ENCODE measurements at places on chromosomes 3 and 15.

DNA sequence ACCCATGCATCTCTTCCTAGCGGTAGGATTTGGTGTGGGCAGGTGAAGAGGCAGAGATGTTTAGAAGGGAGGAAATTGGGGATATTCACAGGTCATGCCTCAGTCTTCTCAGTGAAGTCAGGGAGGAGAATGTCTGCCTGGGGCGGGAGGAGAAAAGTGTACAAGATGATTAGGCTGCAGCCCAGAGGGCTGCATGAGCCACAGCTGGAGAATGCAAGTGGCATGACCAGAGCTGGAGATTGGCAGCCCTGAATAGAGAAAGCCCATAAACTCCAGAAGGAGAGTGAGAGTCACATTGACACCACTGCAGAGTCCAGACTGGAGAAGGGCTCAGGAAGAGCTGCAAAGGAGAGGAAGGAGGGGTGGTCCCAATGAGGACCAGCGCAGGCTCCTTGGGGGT is 22.6 kb downstream of the PDHB start:
- DNase-seq = no peak

DNA sequence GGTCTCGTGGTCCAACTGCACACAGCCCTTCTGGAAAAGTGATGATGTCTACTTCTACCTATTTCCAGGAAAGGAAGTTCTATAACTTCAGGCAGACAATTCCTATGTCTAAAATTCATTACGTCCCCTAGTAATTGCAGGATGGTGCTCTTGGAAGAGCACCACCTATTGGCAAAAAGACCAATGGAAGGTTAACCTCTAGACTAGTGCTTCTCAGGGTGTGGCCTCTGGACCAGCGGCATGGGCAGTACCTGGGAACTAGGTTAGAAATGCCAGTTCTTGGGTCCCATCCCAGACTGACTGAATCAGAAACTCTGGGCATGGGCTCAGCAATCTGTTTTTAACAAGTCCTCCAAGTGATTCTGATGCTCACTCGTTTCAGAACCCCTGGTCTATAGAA is 258.3 kb upstream of the ICE2 start:
- no peak for DNase-seq

- DNase-seq = no peak
These were observed 910 bp upstream of the ABHD6 start for GRCh38 chr3:58236527-58237237.

- DNase-seq = no peak
These were observed 45.7 kb downstream of the C2CD4B start for GRCh38 chr15:62119227-62119864.

- DNase-seq = no peak
These were observed 1250.0 kb upstream of the GBE1 start for GRCh38 chr3:83011481-83011880.

GRCh38 chr3:136712941-136713340 is 39.2 kb downstream of the STAG1 start:
- DNase-seq = no peak

DNA sequence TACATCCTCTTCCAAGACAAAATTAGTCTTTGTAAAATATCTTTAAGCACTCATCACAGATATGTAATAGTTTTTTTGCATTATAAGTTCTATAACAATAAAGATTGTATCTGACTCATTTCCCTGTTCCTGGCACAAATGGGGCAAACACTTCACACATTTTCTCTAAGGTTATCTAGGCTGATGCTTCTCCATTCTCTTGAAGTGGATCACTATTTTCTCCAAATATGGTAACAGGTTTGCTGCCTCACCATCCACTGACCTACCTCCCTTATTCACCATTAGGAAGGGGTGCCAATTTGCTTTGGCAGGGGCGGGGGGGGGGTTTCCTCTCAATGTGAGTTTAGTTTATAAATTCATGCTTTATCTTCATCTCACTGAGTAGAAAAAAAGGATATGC is 767.7 kb upstream of the LMCD1 start:
- no peak for DNase-seq

DNA sequence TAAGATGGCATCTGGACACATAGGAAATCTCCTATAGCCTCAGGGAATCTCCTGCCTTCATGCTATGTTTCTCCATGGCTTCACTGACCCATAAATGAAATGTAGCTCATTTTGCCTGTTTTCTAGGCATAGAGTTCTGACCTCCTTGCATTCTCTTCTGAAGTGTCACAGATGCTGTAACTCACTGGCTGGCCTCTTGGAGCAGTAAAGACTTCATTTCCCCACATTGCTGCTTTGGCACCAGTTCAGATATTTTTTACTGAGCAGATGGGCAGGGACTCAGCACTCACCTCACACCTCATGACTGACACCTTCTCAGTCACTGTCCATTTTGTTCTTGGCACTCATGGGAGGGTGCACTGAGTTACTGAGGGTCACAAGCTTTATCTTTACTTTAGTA is 286.7 kb upstream of the TGFBR2 start:
- no peak for DNase-seq

DNA sequence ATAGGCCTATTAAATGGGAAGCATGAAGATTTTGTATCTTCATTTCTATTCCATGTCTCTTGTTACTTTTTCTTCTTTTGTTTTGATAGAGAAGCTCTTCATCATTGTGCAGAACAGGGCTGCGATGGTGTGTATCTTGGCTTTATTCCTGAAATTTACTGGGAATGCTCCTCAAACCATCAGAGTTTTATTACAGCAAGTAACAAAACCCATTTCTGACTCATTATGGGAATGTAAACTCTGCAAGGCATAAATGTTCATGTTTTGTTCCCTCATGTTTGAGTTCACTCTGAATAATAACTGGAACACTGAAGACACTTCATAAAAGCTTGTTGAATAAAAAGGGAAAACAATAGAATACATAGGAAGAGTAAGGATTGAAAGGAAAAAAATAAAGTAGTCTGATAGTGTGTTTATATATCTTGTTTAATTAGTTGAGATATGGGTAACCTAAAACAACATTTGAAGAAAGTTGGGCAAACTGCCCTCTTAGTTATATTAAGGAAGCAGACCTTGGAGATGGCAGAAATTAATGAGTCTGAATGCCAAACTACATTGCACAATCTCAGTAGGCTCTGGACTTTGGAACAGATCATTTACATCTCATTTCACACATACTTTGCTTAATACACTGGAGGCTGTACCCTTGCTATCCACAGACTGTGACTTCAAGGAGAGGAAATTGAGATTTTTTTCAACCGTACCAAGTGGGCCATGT is 521.5 kb downstream of the GRM7 start:
- no peak for DNase-seq

DNA sequence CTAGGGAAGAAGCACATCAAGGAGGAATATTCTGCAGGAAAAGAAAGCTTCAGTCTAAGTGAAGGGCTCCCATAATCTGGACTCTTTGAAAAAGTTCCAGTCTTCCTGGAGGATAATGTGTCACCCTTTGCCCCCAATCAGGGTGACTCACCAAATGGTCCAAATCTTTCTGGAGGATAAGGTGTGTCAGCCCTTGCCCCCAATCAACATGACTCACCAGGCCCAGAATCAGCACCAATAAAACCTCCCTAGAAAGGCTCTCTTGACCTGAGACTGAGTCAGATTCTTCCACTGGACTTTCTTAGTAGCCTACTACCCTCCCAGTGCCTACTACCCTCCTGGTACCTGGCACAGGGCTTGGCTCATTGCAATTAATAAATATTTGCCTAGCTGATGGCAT is 9.5 kb upstream of the ARL14 start:
- DNase-seq = no peak

DNA sequence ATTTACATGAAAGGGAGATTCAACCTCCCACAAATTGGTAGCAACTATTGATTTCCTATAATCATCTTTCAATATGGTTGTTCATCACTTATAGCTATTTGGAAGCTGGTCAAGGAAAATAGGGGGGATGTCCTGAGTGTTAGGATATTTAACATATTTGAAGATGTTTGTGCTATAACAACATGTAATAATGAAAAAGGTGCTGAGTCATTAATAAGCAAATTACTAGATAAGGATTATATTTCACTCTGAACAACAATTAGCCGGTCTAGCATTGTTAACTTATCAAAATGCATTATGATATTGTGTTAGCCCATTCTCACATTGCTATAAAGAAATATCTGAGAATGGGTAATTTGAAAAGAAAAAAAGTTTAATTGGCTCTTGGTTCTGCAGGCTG is 225.8 kb upstream of the ARPP21 start:
- DNase-seq = no peak

DNA sequence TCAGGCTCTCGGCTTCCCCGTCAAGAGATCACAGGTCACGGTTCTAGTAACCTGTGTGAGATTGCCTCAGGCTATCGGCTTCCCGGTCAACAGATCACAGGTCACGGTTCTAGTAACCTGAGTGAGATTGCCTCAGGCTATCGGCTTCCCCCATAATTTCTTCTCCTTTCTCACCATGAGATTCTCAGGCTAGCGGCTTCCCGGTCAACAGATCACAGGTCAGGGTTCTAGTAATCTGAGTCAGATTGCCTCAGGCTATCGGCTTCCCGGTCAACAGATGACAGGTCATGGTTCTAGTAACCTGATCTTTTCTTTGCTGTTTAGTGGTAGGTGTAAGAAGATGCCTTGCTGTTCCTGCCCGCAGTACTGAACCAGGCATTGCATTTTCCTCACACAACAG is 418.2 kb upstream of the ZNF717 start:
- no peak for DNase-seq

GRCh38 chr15:82570721-82571508 is 30.7 kb upstream of the RPS17 start:
- DNase-seq = no peak

GRCh38 chr3:49411535-49411967 is 225 bp downstream of the RHOA start:
- DNase-seq = peak; percentile 38

GRCh38 chr3:123723522-123724168 is 138.8 kb upstream of the HACD2 start:
- peak; percentile 11 for DNase-seq
